ENCODE measurements at places on chromosomes 4 and X. TPM values are rescaled to one million over a fixed set of nuclear protein-coding genes. Genes with fewer than 3 reads are reported as not detected.

- DNase-seq = no peak
Measured at GRCh38 chrX:148024425-148025148, 43.5 kb downstream of the FMR1NB start.

- DNase-seq = no peak
Measured at GRCh38 chr4:156193106-156193505, 239.4 kb upstream of the CTSO start.

NR3C2 gene
- total RNA-seq = 5.2 TPM

CLCN4 gene
- total RNA-seq = 5.7 TPM

PCSK1N gene
- 42.8 TPM for total RNA-seq

AMOT gene
- 343 TPM for total RNA-seq

GSX2 gene
- total RNA-seq = not detected

GRCh38 chrX:17292111-17292527 is 82.9 kb upstream of the NHS start:
- DNase-seq = no peak

DNA sequence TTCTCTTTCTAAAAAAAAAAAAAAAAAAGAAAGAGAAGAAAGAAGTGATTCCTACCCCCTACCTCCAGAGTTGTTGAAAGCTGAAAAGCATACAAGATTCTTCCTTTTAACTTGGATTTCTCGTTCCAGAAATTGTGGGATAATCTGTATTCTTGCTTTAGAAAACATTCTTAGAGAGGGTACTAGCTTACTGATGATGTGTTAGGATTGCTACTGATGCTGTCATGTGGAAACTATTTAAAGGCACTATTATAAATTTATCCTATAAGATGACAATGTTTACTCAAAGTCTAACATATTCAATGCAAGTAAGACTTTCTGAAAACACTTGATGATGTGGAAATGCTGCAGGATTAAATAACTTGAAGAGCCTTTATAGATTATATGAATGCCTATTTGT is 204.0 kb upstream of the PUDP start:
- no peak for DNase-seq

DNA sequence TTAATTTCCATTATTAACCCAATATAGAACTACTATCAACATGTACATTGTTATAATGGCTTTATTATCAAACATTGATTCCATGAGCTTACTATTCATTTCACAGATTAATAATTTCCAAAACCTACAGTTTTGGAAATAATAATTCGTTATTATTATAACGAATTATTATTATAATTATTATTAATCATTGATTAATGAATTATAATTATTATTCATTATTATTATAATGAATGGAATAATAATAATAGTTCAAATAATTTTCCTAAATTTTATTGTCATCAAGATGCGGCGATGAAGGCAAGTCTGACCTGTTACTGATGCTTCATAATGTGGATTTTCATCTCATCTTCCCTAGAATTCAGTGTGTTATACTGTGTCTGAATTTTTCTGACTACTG is 22.0 kb downstream of the CTSO start:
- DNase-seq = no peak

DNA sequence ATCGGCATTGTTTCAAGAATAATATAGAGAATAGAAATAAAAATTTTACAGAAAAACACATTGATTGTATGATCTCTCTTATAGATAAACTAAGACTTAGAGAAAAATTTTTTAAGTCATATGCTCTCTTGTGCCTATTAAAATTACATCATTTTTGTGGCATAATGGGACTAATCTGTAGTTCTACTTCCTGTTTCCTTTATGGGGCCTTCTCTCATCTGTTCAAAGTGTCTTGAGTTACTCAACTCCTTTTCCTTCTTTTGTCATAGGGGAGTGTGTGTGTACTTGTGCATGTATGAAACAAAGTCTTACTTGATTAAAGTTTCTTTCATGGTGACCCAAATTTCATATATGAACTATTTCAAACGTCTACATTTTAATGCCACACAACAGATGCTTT is 1448.9 kb upstream of the TENM3 start:
- DNase-seq = no peak

- no peak for DNase-seq
Measured at GRCh38 chr4:94635177-94635576, 122.6 kb upstream of the BMPR1B start.

DNA sequence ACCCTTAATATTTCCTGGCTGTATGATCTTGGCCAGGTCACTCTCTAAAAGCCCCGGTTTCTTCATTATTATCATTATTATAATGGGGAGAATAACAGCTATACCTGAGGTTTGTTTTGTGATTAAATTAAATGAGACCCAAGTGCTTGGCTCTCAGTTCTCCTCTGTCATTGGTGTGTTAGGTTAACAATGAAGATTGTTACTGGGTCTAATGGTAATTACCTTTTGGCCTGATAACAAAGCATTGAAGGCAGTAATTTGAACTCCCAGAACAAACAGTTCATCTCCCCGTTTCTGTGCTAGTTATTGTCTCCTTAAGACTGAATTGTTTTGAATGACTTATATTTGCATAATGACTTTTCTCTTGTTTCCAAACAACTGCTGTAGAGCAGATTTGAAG is 6.8 kb upstream of the ANAPC4 start:
- DNase-seq = no peak

DNA sequence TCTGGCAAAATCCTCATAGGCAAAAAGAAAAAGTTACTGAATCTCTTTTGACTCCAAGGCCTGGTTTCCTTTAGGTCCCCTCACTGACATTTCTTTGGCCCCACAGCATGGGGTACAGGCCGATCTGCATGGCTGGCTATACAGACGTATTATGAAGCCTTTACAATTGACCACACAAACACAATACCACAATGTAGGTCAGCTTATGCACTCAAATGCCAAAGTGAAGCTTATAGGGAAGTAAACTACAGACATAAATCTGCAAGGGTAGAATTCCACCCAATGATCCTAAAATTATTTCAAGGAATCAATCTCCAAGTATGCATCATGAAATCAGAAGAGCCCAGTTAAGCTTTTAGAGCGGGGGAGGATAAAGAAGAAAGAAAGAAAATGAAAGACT is 20.7 kb downstream of the STX18 start:
- DNase-seq = no peak

GRCh38 chr4:81469781-81470455 is 1.8 kb downstream of the RASGEF1B start:
- no peak for DNase-seq

GRCh38 chr4:127379499-127379898 is 253.3 kb upstream of the INTU start:
- no peak for DNase-seq

TRMT10A gene
- total RNA-seq = 4.5 TPM

DNA sequence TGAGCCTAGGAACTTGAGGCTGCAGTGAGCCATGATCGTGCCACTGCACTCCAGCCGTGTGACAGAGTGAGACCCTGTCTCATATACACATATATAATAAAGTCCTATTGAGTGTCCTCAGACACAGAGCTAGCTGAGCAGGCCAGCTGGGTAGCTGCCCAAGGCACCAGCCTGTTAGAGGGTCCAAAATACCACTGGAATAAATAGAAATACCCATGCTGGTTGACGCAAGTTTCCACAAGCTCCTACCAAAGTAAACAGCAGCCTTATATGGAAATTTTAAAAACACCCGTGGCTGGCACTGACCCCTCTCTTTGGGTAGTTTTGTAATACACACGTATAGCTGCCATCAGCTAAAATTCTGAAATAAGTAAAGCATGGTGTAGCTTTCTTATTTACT is 348.6 kb downstream of the BCOR start:
- DNase-seq = no peak

USP17L15 gene
- total RNA-seq = not detected

- DNase-seq = no peak
Measured at GRCh38 chrX:84078991-84079390, 109.0 kb downstream of the RPS6KA6 start.

NAAA gene
- 3.0 TPM for total RNA-seq

DNA sequence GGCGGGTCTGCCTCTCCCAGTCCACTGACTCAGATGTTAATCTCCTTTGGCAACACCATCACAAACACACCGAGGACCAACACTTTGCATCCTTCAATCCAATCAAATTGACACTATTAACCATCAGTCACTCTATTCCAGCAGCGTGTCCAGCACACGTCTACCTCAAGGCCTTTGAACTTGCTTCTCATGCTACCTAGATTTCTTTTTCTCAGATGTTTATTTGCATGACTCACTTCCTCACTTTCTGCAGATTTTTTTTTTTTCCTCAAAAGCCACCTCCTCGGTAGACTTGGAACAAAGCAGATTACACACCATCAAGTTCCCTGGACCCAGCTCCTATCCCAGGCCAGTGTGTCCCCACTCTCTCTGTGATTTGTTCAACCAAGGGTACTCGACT is 49.5 kb downstream of the SUPT20HL2 start:
- DNase-seq = no peak

- DNase-seq = no peak
Measured at GRCh38 chr4:113471146-113471860, 290.2 kb downstream of the CAMK2D start.

DNA sequence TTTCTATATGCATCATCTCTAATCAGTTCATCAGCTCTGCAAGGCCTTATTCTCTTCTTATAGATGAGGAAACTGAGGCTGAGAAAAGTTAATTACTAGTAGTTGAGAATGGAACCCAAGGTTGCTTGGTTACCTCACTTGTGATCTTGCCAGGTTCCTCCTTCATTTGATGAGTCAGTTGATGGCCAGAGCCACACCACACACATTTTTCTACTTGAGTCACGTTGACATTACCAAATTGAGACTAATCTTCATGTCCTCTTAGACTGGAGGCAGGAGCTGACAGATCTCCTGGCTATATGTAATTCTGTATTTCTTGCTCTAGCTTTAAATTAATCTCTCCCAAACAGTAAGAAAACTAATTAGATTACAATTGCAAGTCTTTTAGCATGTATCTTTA is 428.4 kb downstream of the AFF2 start:
- DNase-seq = no peak

DNA sequence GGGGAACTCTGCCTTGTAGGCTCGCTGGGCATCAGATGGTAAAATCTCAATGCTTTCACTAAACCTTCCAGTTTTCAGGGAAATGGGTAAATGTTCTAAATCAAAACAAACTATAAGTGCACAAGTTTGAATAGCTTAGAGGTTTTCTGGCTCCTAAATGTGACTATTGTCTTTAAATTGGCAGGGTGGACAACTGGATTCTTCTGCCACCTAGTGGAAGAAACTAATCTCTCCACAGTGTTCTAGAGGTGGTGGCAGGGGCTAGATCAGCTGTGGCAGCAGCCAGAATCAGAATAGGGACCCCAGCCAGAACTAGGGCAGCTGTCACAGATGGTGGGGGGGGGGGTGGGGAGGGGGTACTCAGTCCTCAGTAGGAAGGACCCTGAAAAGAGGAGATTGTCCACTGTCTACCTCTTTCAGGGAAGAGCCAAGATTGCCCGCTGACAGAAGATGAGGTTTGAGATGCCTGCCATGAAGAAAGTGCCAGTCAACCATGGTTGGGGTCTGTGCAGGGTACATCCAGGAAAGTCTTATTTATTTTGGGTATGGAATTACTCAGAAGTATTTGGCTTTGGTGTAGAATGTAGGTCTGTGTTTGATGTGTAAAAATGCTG is 201.4 kb downstream of the CCNG2 start:
- no peak for DNase-seq

Data from mesothelial cell of epicardium (in vitro differentiated cells).